ENCODE measurements at places on chromosomes 1 and 21.

- H3K27ac ChIP-seq, result no peak overlapping the region
- H3K36me3 ChIP-seq, result peaks cover 32% of the 10 kb centered on the region
- DNase-seq, result no peak
- no peaks in the 10 kb centered on the region for H3K4me1 ChIP-seq
- H3K4me3 ChIP-seq, result no peak overlapping the region
- H3K27me3 ChIP-seq, result no peaks in the 10 kb centered on the region
These were observed 106.3 kb upstream of the TMEM51 start for GRCh38 chr1:15047237-15047636.

DNA sequence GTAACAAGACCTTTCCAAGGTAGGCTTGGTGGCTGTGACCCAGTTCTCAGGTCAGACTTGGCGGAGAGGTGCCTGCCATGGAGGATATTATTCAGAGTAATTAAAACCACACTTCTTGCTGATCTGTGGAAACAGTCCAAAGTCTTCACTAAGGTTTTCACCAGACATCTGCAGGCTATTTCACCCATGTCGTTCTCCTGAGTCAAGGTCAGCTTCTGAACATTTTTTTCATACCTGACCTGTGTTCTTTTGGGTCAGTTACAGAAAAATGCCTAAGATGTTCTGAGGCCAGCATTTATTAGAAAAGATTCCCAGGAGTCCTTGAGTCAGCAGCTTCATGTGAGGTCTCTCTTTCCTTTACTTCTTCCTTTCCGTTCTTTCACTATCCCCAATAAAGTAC, 54.9 kb downstream of the RGL1 start:
- H3K27ac ChIP-seq, result no peak overlapping the region
- H3K4me3 ChIP-seq, result no peak overlapping the region
- H3K4me1 ChIP-seq, result no peaks in the 10 kb centered on the region
- no peaks in the 10 kb centered on the region for H3K36me3 ChIP-seq

DNA sequence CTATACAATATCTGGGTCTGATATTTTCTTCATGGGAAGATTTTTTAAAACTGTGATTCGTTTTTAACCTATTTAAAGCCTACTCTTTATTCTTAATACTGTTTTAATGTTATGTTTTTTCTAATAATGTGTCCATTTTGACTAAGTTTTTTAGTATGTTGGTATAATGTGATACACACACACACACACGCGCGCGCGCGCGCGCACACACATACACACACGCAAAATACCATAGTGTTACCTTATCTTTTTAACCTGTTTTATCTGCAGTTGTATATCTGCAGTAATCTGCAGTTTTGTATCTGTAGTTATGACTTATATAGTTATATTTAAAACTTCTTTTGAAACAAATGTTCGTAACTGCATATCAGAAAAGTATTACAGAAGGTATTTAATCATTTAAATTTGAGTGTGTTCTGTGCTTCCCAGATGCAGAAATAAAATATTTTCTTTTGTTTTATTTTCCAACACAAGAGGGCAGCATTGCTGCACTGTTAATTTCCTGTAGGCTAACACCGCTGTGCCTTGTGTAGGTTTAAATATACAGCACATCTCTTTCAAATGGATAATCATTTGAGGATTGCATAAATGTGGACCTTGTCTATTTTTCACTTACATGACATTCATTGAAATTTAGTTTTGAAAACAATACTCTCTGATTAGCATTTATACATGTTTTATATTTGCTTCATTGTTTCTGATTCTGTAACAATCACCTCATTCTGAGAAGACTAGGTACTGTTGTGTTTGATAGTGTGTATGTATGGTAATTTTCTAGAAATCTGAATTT, 166.1 kb downstream of the PDE4B start:
- no peaks in the 10 kb centered on the region for H3K27me3 ChIP-seq
- H3K27ac ChIP-seq, result no peak overlapping the region
- H3K4me1 ChIP-seq, result no peaks in the 10 kb centered on the region
- peak; percentile 15 for DNase-seq
- H3K36me3 ChIP-seq, result no peaks in the 10 kb centered on the region

GRCh38 chr1:86970938-86971337, 56.5 kb downstream of the HS2ST1 start:
- no peak overlapping the region for H3K27ac ChIP-seq
- no peaks in the 10 kb centered on the region for H3K27me3 ChIP-seq
- H3K4me1 ChIP-seq, result no peaks in the 10 kb centered on the region
- no peak for DNase-seq

DNA sequence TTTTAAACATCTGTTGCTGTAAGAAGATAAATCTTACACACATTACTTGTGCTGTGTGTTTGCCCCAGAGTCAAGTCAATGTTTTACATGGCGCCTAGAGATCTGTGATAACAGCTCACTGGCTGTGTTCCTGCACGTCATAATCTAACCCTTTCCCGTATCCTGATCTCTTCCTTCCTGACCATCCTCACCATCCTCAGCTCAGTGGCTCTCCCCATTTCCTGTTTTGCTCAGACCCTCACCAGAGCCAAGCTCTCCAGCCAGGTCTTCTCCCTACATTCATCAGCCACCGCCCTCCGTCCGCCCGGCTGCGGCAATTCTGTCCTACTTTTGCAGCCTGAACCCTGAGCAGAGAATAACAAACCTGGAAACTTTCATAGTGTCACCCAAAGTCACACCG, 824.7 kb downstream of the USP25 start:
- DNase-seq, result no peak
- H3K27me3 ChIP-seq, result no peaks in the 10 kb centered on the region
- H3K36me3 ChIP-seq, result no peaks in the 10 kb centered on the region
- H3K4me3 ChIP-seq, result no peak overlapping the region

DNA sequence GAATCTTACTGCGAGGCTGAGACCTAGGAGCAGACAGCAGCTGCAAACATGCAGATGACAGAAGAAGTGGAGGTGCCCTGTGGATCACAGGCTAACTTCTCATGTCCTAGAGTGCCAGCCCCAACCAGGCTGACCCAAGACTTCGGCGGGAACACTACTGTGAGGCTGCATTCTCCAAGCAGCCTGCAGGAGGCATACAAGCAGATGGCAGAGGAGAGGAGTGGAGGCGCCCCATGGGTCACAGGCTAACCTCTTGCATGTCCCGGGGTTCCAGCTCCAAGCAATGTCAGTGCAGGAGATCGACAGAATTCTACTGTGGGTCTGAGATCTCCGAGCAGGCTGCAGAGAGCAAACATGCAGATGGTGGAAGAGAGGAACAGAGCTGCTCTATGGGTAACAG, 98.1 kb upstream of the ZNF678 start:
- no peak overlapping the region for H3K27ac ChIP-seq
- H3K4me1 ChIP-seq, result no peaks in the 10 kb centered on the region
- DNase-seq, result no peak
- H3K36me3 ChIP-seq, result no peaks in the 10 kb centered on the region

Data from DND-41 (cell line).